ENCODE measurements at places on chromosomes 12 and 14.

DNA sequence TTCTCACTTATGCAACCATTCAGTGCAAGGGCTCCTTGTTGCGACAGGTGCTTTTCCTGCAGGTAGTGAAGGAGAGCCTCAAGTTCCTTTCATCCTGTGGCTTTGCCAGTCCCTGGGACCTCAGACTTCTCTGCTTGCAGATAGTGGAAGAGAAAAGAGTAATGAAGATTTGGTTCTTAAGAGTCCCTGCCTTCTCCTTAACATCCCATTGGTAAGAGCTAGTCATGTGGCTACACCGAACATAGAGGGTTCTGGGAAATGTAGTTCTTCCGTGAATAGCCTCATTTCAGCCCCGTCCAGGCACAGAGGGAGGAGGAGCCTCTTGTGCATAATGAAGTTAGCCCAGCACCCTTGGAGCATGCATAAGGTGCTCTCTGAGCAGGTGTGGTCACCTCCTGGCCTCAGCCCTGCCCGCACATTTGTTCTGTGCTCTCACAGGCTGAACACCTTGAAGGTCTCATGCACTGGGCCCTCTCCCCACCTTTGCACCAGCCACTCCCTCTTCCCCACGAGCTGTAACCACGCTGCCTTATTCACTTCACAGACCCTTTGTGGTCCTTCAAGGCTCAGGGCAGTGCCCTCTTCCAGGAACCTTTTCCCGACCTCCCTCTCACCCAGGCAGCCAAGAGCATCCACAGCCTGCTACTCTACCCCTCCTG is 134.0 kb downstream of the BCL11B start:
- no peak for DNase-seq

- no peak for DNase-seq
Observed at GRCh38 chr14:104732931-104733681, 9.1 kb downstream of the ADSS1 start.

DNA sequence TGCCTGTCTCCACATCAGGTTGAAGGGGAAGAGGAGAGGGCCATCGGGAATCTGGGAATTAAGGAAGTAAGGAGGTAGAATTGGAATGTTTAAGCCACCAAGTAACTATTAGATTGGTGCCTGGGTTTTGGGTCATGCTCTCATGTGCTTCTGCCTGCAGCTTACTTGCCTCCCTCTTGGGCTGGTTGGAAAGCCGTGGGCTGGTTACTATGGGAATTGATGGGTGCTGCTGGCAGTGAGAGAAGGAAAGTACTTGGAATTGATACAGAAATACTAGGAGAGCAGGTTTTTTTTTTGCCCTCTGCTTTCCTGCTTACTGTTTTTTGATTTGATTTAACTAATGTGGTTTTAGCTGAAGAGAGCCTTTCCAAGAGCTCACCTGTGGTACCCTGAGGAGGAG is 493.5 kb upstream of the RGS6 start:
- no peak for DNase-seq

GRCh38 chr14:62143245-62143644 is 381.0 kb downstream of the SNAPC1 start:
- DNase-seq = no peak

DNA sequence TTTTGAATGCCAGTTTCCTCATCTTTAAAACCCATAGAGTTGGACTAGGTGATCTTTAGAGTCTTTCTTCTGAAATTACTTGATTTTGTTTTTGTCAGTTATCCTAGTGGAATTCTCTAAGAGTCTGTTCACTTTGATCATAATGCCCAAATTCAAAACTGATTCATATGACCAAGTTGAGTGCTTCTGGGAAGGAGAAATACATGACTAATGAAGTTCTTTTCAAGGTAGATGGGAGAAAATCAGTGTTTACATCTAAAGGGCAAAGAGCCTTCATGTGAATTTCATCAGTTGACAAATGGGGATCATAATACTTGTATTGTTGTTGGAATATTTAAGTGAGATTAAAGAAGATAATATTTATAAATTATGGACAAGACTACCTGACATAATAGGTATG is 53.2 kb downstream of the ERC1 start:
- no peak for DNase-seq

GRCh38 chr14:32102152-32102787 is 25.2 kb downstream of the ARHGAP5 start:
- no peak for DNase-seq

DNA sequence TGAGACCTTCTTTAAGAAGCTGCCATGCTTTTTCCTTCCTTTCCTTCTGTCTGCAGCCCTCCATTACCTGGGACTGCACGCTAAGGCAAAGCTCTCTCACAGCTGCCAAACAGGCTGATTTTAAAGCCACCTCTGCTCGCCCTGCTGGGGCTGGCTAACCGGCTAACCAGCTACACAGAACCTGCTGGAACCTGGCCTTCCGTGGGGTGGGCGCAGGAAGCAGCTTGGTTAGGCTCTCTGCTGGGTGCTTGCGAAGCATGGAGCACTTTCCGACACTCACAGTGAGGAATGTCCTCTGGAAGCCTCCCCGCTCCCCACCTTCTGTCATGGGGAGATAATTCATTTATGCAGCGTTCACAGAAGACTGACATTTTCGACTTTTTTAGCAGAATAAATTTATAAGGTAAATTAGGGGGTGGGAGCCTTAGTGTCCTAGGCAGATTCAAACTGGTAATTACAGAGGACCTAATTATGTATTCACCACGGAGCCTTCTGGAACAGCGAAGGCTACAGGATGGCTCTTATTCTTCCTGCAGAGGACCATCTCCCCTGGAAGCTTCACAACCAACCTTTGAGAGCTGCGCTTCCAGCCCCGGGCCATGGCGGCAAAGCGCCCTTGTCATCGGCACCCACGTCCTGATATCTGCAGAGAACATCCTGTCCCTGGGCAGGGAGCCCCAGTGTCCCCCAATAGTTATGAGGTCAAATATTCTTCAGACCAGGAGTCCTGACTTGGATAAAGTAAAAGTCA is 12.4 kb upstream of the BCL11B start:
- no peak for DNase-seq

DNA sequence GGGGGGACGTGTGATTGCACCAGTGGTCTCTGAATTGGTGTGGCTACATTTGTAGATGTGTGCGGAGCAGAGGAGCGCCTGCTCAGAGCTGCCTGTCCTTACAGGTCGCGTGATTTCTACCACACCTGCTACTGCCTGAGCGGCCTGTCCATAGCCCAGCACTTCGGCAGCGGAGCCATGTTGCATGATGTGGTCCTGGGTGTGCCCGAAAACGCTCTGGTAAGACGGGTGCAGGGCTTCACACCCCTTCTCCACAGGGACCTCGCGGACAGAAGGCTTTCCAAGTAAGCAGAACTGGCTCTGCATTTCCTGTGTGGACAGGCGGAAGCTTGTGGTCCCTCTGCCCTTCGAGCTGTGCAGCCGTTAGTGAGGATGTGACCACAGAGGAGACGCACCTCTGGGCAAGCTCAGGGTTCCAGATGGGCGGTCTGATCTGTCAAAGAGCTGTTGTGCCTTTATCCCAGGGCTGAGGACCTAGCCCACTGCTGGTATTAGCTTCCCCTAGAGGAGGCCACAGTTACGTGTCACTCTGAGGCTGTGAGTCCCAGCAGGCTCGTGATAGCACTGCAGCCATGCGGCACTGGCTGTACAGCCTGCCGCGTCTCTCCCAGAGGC is 47.7 kb downstream of the MAX start:
- no peak for DNase-seq

DNA sequence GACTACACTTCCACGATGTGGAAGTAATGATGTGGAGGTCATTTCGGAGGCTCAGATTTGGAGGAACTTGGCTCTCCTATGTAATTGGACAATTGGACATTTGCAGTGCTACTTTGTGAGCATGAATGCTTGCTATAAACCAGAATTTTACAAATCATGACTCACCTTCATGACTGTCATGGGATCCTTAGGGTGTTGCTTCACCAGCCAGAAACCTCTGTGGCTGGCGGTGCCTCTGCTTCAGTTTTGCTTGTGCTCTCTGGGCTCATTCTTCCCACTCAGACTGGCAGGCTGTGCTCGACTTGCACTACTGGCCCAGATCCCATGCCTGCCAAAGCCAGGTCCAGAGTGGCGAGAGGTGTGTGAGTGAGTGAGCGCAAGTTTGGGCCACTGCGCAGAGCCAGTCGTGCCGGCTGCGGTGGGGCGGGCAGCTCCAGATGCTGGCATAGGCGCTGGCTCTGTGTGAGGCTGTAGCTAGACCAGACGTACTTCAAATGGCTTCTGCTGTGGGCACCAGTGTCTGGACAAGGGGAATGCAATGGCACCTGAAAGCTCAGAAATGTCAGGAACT is 387.8 kb downstream of the AEBP2 start:
- DNase-seq = no peak

DNA sequence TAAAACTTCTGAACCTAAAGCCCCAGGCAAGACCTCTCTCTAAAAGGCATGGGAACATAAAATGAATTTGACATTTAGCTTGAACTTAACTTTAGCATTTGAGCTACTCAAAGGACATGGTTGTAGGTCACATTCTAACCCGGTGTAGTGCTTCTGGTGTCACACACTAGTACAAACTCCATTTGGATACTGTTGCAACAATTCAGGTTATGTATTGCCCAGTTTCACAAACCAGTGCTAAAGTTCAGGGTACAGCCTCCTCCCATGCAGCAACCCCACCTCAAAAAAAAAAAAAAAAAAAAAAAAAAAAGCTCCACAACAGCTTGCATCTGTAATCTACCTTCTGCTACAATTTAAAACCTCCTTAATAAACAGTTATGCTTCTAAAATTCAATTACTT is 7.8 kb downstream of the PPTC7 start:
- no peak for DNase-seq

GRCh38 chr14:99784508-99784907 is 8.7 kb upstream of the EML1 start:
- no peak for DNase-seq

DNA sequence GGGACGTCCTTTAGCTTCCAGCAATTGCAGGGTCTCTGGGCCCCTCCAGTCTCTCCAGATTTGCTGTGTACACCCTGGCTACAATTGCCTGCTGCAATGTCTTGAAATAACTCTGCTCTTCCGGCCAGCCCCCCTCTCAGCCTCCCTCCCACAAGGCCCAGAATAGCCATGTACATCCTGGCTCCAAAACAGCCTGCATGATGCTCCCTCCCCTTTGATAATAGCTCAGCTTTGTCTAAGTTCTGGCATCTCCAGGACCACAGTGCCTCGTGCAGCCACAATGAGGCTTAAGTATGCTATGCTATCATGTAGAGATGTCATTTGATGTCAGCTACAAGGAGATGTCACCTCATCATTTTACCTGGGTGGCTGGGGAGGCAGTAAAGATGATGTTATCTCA is 74.6 kb downstream of the SRRM4 start:
- DNase-seq = no peak

GRCh38 chr12:68538726-68539614 is 71.7 kb upstream of the RAP1B start:
- DNase-seq = peak; percentile 62

DNA sequence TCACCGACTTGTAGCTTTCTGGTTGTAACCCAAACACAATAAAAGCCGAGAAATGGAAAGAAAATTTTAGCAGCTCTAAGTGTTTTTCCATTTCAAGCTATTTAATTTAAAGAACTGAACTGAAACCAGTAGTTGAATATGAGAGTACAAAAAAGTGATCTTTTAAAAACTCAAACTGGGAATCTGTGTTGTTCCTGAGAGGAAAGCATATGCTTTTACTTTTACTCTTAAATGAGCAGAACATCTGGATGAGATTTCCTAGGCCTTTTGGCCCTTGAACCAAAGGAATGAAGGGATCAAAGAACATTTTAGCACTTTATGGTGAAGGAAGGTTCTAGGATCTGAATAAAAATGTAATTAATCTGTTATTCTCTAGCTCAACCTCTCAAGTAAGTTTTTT is 1.3 kb downstream of the KERA start:
- DNase-seq = no peak

GRCh38 chr12:43835264-43835655 is 621 bp upstream of the TMEM117 start:
- no peak for DNase-seq

DNA sequence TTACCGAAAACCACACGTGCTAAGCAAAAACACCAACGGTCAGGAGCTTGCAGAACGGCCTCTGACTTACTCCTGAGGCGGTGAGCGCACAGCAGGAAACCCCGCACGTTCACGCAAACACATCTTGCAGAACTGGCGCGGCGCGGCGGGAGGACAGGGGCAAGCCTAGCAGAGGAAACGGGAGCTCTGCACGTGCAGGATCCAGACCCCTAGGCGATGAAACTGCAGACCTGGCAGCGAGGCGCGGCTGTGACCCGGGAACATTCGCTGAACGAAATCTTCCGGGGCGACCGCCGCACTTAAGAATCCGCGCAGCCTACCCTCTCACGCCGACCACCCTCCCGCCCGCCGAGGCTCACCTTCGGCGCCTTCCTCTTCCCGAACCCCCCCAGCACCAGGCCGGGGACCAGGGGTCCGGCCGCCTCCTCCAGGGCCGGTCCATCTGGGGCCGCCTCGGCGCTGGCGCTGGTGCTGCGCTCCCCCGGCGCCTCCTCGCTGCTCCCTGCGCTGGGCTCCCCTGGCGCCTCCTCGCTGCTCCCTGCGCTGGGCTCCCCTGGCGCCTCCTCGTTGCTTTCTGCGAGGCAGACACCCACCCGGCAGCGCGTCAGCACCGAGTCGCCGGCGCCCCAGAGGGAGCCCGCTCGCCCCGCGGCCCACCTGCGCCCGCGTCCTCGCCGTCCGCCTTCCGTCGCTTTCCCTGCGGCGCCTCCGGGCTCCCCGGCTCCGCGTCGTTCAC is 615 bp downstream of the DDX51 start:
- DNase-seq = no peak

- DNase-seq = no peak
Observed at GRCh38 chr14:35669782-35670181, 135.8 kb downstream of the INSM2 start.

DNA sequence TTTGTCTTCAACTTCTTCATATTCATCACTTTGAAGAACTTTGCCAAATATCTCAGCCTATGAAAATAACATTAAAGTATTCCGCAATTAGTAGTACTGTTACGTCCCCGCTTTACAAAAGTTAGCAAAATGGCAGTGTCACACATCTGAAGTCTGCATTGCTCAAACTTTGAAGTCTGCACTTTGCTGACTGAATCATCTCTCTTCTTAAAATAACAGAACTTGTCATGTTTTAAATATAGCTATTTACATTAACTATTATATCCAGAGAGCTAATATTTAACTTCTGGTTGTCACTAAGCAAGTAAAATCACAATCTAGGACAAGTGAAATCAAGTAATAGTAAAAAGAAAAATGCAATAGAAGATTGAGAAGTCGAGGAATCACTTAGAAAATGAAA is 34.5 kb downstream of the IPO8 start:
- DNase-seq = no peak

DNA sequence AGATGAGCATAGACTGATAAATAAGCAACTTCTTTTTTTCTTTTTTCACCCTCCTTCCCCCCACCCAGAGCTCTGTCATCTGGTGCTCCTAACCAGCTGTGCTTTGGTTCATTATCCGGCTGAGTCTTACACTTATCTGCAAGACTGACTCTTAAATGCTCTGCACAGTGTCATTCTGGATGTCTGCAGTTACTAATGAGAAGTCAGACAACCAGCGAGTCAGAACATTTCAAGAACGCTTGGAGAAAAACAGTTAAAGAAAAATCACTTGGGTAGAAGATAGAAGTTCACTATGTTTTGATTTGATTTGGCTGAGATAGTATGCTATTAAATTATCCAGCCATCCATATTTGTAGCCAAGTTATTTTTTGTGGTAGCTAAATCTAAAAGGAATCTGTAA is 328.9 kb upstream of the PRICKLE1 start:
- no peak for DNase-seq

- no peak for DNase-seq
Observed at GRCh38 chr12:22530-23201, 43.9 kb upstream of the IQSEC3 start.

- no peak for DNase-seq
Observed at GRCh38 chr14:99141236-99141635, 130.8 kb downstream of the BCL11B start.

All from T-cell (primary cell).